ENCODE measurements at places on chromosomes 3 and 15. TPM values are rescaled to one million over a fixed set of nuclear protein-coding genes. Genes with fewer than 3 reads are reported as not detected.

DNA sequence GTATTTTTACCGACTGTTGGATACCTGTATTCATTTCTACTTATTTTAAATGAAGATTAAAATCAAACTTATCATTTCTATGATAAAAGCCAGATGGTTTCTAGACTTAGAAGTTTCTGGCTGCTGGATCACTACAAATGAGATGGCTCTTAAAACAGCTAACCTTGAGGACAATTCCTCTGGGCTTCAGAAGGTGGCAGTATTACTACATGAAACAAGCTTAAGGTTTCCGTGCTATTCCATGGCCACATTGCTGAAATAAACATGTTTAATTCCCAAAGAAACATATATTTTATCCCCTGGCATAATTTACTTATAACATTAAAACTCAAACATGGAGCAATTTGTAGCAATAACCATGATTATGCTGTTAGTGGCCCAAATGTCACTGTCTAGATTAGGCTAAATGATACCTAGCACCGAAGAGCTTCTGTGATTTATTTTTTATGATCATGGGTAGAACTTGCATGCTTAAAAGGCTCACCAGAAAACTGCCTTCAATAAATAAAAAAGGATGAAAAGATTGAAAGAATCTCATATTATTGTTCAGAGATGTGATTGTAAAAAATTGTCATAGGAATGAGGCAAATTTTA is 204.0 kb upstream of the NANOGP8 start:
- peaks cover 4% of the 10 kb centered on the region for H3K4me1 ChIP-seq
- no peak for DNase-seq
- H3K27me3 ChIP-seq, result no peaks in the 10 kb centered on the region
- H3K36me3 ChIP-seq, result no peaks in the 10 kb centered on the region
- H3K4me3 ChIP-seq, result no peak overlapping the region
- H3K27ac ChIP-seq, result no peak overlapping the region

GRCh38 chr15:38872732-38873131 is 308.1 kb upstream of the RASGRP1 start:
- H3K4me3 ChIP-seq, result no peak overlapping the region
- H3K27ac ChIP-seq, result no peak overlapping the region

- H3K4me3 ChIP-seq, result no peak overlapping the region
- no peaks in the 10 kb centered on the region for H3K27me3 ChIP-seq
- no peak for DNase-seq
Measured at GRCh38 chr15:50140098-50140497, 21.1 kb upstream of the ATP8B4 start.

SRGAP3 gene
- polyA plus RNA-seq, result 7.1 TPM
